ENCODE measurements at places on chromosomes 16 and 17.

DNA sequence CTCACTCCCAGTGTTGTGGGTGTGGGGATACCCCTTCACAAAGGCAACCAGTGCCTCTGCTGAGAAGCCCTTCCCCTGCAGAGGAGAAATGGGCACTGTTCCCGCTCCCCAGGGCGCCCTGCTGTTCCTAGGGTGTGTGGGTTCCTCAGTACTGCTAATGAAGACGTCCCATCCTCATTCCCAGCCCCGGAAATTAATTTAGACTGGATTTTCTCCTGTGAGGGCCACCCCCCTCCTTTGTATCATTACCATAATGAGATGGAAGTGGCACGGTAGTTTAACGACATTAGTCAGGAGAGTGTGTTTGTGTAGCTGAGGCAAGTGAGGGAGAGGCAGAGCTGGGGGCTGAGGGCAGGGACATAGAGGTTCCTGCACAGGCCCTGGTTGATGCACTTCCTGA lies 53.2 kb downstream of the PIPOX start:
- DNase-seq, result no peak

- DNase-seq, result no peak
These were observed 38.2 kb downstream of the COPRS start for GRCh38 chr17:31820691-31821435.

DNA sequence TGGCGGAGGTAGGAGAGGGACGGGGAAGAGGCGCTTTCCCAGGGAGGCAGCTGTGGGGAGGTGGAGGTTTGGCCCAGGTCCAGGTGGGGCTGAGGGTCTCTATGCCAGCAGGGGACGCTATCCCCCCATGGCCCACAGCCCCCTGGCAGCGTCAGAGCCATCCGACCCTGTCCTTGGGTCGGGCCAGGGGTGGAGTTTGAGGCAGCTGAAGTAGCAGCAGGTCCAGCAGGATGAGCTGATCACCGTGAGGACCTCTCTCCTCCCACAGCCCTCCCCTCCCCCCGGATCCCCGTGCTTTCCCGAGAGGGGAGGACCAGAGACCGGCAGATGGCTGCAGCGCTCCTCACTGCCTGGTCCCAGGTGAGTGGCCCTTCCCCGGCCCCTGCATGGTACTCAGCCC lies 3.2 kb downstream of the ZNF205 start:
- no peak for DNase-seq

GRCh38 chr17:40824015-40824832 lies 1.8 kb upstream of the KRT10 start:
- no peak for DNase-seq

DNA sequence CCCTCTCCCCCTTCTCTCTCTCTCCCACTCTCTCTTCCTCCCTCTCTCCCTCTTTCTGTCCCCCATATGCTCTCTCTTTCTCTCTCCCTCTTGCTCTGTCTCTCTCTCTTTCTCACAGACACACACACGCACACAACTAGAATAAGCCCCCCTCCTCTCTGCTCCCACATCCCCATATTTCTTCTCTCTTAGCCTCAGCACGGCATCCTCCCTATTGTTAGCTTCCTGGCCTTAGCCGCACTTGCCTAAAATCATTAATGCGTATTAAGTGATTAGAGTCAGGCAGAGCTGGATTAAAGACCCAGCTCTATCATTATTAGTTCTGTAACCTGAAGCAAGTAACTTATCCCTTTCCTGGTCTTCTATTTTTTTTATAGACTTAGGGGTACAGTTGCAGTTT lies 319.0 kb upstream of the C16orf82 start:
- no peak for DNase-seq

GRCh38 chr16:56753410-56753809 lies 23.5 kb downstream of the NUP93 start:
- no peak for DNase-seq

GRCh38 chr16:75288596-75289120 lies 37.2 kb upstream of the BCAR1 start:
- peak; percentile 69 for DNase-seq

- DNase-seq, result no peak
These were observed 11.5 kb downstream of the KATNB1 start for GRCh38 chr16:57747091-57747490.

- DNase-seq, result no peak
These were observed 25.2 kb downstream of the CEP95 start for GRCh38 chr17:64531955-64532371.

DNA sequence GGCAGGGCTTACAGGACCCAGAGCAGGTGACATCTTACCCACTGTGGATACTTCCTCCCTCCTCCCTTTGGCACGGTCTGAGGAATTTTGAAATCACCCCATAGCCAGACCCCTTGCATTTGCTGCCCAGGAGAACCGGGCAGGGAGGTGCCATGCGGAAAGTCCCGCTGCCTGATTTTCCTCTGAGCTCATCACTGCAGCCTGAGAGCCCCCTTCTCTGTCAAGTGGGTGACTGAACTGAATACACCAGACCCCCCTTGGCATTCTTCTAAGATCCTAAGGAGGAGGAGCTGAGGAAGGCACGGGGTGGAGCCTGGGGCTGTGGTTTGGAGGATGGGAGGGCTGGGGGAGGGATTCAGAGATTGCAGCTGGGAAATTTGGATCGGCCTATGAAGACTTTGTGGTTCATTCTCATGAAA lies 173.4 kb downstream of the RAB11FIP4 start:
- no peak for DNase-seq

DNA sequence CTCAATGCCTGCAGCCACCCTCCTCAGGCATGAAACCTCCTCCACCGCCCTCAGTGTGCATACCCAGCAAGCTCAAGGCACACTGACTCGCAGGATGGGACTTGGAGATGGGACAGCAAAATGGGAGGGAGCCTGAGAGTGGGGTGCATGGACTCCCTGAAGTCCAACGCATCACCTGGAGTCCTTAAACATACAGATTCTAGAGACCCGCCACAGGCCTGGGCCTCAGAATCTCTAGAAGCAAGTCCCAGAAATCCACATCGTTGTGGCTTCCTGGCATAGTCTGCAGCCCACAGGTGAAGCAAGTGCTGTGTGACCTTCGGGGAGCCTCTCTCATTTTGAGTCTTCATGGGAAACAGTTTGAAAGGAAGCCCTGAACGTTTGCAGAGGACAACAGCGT lies 3.6 kb upstream of the TBX21 start:
- DNase-seq, result no peak

DNA sequence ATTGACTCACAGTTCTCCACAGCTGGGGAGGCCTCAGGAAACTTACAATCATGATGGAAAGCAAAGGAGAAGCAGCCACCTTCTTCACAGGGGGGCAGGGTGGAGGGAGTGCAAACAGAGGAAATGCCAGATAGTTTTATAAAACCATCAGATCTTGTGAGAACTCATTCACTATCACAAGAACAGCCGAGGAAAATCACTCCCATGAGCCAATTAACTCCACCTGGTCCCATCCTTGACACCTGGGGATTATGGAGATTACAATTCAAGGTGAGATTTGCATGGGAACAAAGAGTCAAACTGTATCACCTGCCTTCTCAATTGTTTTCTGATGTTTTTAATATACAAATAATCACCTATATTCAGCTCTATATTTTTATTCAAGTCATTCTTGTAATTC lies 1527.3 kb upstream of the GOT2 start:
- no peak for DNase-seq

GRCh38 chr17:75641343-75641742 lies 8.1 kb downstream of the SMIM5 start:
- DNase-seq, result no peak

DNA sequence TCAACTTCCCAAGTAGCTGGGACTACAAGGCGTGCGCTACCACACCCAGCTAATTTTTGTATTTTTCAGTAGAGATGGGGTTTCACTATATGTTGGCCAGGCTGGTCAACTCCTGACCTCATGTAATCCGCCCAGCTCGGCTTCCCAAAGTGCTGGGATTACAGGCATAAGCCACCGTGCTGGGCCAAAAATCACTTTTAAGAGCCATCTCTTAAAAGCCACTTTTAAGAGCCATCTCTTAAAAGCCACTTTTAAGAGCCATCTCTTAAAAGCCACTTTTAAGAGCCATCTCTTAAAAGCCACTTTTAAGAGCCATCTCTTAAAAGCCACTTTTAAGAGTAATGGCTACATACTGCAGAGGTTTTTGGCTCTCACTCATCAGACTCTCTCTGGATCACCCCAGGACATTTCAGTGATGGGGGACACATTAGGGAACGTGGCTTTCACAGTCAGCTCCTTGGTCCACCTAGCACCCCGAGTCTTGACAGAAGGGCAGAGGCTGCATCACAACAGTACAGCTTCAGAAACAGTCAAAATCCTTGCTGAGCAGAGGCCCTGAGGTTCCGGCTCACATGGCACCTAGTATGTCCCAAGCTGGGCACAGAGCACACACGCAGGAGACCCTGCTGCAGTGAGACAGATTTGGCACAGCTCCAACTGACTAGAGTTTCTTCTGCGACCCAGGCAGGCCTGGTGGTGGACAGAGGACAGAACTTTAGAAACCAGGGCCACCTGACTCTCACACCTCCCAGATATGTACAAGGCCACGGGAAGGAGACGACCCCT lies 23.6 kb downstream of the RANBP10 start:
- no peak for DNase-seq

- no peak for DNase-seq
These were observed 15.4 kb downstream of the GPT2 start for GRCh38 chr16:46899443-46900143.

DNA sequence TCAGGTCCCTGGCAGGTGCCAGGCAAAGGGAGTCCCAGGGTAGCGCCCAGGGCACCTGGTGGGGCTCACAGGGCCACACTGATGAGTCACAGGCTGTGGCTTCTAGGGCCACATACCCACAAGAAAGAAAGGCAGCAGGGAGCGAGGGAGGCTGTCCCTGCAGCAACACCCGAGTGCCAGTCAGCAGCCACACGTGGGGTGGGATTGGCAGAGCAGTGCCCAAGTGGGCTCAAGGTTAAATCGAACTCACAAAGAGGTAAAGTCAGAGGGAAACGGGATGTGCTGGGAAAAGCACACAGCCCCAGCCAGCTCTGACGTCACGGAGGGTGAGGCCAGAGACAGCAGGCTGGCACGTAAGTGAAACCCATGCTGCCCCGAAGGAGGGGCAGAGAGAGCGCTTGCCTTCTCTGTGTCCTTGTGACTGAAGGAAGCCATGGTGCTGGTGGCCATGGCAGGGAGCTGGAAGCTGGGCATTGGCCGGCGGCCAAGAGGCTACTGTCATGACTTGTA lies 33.8 kb downstream of the FA2H start:
- no peak for DNase-seq

- no peak for DNase-seq
These were observed 250.0 kb downstream of the SOX9 start for GRCh38 chr17:72370819-72371218.

GRCh38 chr16:56019274-56019673 lies 144.1 kb upstream of the CES5A start:
- DNase-seq, result no peak

GRCh38 chr17:80425835-80426426 lies 11.0 kb downstream of the ENDOV start:
- DNase-seq, result no peak

DNA sequence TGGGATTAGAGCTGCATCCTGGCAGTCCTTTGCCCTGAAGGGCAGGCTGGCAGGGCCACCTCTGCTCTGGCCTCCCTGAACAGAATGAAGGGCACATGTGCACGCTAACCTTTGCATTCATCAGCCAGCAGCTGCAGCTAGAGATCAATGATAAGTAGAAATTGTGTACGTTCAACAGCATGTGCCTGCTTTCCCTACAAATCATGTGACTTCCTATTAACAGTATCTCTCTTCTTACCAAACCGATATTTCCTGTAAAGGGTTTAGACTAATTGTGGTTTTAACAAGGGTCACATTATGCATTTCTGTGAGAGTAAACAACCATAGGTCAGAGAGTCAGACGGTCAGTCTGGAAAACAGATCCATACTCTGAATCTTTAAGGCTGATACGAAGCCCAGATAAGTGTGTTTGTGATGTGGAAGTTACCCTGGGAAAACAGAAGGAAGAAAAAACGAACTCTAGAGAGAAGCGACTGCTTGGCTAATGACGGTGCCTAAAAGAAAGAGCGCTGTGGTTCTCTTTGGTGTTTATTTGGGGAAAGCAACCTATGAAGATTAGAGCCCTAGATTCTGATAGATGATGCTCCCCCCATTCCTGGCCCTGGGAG lies 219.4 kb downstream of the MAF start:
- DNase-seq, result peak; percentile 70

- peak; percentile 80 for DNase-seq
These were observed 24.8 kb upstream of the MRPS23 start for GRCh38 chr17:57874434-57875289.

DNA sequence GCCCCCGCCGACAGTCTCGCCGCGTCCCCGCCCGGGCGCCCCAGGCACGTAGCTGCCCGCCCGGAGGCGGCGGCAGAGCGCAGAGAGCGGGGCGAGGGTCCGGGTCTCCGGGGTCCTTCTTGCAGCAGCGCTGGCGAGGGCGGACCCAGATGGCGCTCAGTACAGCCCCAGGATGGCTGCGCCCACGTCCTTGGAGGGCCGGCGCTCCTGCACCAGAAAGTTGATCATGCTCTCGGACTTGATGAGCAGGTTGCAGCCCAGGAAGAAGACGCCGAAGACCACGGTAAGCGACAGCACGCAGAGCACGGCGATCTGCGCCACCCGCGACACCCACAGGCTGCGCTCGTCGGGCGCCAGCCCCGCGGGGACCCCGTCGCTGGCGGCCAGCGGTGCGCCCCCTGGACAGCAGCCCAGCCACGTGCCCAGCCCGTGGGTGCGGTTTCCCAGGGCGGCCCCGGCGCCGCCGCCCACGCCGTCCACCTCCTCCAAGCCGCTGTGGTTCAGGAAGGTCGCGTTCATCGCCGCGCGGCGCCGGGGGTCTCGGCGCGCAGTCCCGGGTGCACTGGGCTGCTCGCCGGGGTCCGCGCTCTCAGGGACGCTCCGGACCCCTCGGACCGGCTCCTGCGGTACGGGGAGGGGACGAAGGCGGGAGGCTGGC lies 435 bp downstream of the RPRML start:
- DNase-seq, result peak; percentile 40

DNA sequence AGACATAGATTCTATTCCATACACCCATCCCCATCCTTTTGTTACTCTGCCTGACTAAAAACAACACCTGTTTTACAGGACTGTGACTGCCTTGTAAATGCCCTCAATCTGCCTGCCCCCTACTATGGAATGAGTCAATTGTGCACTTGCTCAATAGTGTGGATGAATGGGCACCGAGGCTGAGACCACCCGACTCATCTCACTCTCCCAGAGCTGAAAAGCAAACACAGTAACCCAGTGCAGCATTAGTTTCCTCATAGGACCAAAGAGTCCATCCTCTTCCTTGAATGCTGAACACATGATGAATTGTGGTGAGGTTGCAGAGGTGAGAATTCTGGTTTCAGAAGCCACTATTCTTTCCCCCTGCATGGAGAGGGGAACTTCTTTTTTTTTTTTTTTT lies 233.7 kb downstream of the ZFHX3 start:
- DNase-seq, result no peak

GRCh38 chr16:85170066-85170491 lies 57.8 kb upstream of the CIBAR2 start:
- no peak for DNase-seq

Measured in hematopoietic multipotent progenitor cell treated with erythropoietin and hydrocortisone succinate and interleukin-3 and kit ligand, for 4 days (in vitro differentiated cells).